ENCODE measurements at places on chromosomes 11 and 22.

GRCh38 chr11:10770626-10771254 lies 19.7 kb downstream of the CTR9 start:
- H3K36me3 ChIP-seq = peaks cover 37% of the 10 kb centered on the region
- no peak overlapping the region for H3K4me3 ChIP-seq
- no peaks in the 10 kb centered on the region for H3K27me3 ChIP-seq
- peak; percentile 35 for DNase-seq

DNA sequence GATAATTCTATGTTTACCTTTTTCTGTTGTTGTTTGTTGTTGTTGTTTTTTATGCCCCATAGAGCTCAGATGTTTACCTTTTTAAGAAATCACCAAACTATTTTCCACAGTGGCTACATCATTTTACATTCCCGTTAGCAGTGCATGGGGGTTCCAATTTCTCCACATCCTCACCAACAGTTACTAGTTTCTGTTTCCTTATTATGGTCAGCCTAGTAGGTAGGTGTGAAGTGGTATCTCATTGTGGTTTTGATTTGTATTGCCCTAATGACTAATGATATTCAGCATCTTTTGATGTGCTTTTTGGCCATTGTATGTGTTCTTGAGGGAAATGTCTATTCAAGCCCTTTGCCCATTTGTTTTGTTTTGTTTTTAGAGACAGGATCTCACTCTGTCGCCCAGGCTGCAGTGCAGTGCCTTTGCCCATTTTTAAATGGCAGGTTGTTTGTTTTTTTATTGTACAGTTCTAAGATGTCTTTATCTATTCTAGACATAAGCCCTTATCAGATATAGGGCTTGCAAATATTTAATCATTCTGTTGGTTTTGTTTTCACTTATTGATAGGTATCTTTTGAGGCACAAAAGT lies 27.5 kb downstream of the CHEK2 start:
- no peak for DNase-seq
- H3K4me1 ChIP-seq = no peaks in the 10 kb centered on the region
- H3K4me3 ChIP-seq = no peak overlapping the region
- H3K36me3 ChIP-seq = peaks cover 38% of the 10 kb centered on the region
- no peak overlapping the region for H3K27ac ChIP-seq

DNA sequence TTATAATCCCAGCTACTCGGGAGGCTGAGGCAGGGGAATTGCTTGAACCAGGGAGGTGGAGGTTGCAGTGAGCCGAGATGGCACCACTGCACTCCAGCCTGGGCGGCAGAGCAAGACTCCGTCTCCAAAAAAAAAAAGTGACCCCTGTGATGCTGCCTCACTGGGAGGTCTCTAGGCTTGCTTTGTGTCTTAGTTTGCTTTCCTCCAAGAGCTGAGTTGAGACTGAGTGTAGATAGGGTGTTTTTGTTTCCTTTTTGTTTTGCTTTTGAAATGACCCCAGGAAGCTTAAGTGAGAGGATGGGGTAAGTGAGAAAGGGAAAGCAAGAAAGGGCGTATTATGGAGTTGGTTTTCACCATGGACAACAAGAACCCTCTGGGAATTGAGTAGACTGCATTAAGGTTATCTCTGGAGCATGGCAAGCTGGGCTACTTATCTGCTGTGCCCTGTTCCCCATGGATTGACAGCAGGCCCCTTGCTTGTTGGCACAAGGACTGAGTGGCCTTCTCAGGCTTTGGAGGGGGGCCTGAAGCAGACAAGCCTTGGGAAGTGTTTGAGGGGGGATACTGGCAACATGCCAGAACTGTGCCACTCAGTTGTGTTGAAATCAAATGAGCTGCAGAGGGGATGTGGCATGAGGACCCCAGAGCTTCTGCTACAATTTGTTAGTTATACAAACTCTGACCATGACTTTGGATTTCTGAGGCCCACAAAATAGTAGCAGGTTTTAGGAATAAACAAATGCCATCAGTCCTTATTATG lies 300.6 kb upstream of the C11orf87 start:
- no peaks in the 10 kb centered on the region for H3K27me3 ChIP-seq
- no peak overlapping the region for H3K4me3 ChIP-seq
- DNase-seq = no peak
- H3K27ac ChIP-seq = no peak overlapping the region
- no peaks in the 10 kb centered on the region for H3K36me3 ChIP-seq

GRCh38 chr22:19258371-19258770 lies 33.1 kb downstream of the CLTCL1 start:
- no peak overlapping the region for H3K27ac ChIP-seq
- no peaks in the 10 kb centered on the region for H3K27me3 ChIP-seq
- H3K4me1 ChIP-seq = no peaks in the 10 kb centered on the region
- no peak overlapping the region for H3K4me3 ChIP-seq
- DNase-seq = no peak

GRCh38 chr22:50503475-50504145 lies 3.9 kb downstream of the LMF2 start:
- no peak overlapping the region for H3K4me3 ChIP-seq
- H3K4me1 ChIP-seq = peaks cover 11% of the 10 kb centered on the region
- DNase-seq = no peak
- H3K27me3 ChIP-seq = no peaks in the 10 kb centered on the region

- H3K36me3 ChIP-seq = no peaks in the 10 kb centered on the region
- peak overlapping the region; percentile 91 for H3K27ac ChIP-seq
- DNase-seq = peak; percentile 50
- H3K4me1 ChIP-seq = peaks cover 83% of the 10 kb centered on the region
- no peaks in the 10 kb centered on the region for H3K27me3 ChIP-seq
- H3K4me3 ChIP-seq = peak overlapping the region; percentile 27
Observed at GRCh38 chr11:35305670-35306382, 113.5 kb downstream of the SLC1A2 start.

GRCh38 chr22:22863001-22863400 lies 24.6 kb upstream of the IGLL5 start:
- H3K4me1 ChIP-seq = peaks cover 10% of the 10 kb centered on the region
- no peaks in the 10 kb centered on the region for H3K36me3 ChIP-seq
- no peak for DNase-seq
- no peak overlapping the region for H3K4me3 ChIP-seq
- H3K27ac ChIP-seq = no peak overlapping the region

- peaks cover 6% of the 10 kb centered on the region for H3K27me3 ChIP-seq
- H3K27ac ChIP-seq = no peak overlapping the region
- no peak for DNase-seq
- H3K36me3 ChIP-seq = no peaks in the 10 kb centered on the region
- H3K4me1 ChIP-seq = no peaks in the 10 kb centered on the region
- H3K4me3 ChIP-seq = no peak overlapping the region
Observed at GRCh38 chr11:62264004-62264403, 6.0 kb upstream of the SCGB2A2 start.

DNA sequence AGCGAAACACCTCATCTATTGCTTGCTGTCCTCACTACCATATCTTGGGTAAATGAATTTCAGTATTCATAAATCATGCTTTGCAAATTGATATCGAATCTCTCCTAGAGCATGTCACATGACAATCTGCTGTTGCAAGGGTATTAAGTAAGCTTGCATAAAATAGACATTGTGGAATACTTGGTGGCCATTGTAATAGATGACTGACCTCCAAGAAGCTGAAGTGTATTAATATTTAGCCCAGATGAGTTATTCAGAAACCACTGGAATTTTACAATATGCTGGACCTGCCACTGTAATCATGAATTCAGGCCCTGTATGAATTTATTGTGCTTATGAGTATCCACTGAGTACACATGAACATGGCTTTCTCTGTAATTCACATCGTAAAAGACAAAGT lies 289.7 kb upstream of the ARHGAP42 start:
- H3K4me1 ChIP-seq = no peaks in the 10 kb centered on the region
- no peak overlapping the region for H3K27ac ChIP-seq
- no peaks in the 10 kb centered on the region for H3K27me3 ChIP-seq

DNA sequence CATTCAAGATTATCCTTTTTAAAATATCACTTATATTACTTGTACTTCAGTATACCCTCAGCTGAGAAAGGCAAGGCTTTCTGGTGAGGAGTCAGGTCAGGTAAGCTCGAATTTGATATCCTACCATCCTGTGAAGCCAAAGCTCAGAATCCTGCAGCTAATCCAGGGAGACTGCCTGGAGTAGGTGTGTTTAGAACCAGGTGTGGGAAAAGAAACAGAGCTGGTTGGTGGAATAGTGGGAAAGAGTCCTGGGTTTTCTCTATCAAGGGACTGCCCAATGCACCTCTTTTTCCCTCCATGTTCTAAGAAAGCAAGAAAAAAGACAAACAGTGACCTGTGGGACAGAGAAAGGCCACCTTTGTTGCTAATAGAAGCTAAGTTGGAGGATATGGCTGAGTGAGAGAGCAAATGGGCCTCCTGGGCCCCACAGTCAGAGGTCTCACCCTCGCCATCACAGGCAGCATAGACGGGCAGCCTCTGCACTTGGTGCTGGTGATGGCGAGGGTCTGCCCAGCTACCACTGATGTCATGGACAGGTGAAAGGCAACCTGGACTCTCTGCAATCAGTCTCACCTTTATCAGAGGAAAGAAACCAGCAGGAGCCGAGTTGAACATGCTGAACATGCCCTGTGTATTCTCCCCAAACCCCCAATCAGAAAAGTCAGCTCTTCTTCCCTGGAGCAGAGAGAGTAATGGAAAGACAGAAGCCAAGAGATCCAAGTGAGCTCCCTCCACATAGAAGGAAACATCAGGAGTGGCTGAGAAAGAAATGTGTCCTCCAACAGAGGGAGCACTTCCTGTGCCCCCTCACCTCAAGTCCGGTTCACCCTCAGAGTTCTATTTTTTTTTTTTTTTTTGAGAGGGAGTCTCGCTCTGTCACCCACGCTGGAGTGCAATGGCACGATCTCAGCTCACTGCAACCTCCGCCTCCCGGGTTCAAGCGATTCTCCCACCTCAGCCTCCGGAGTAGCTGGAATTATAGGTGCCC lies 491.3 kb downstream of the BUD13 start:
- no peaks in the 10 kb centered on the region for H3K36me3 ChIP-seq
- no peak overlapping the region for H3K27ac ChIP-seq
- H3K4me3 ChIP-seq = no peak overlapping the region
- DNase-seq = no peak
- no peaks in the 10 kb centered on the region for H3K27me3 ChIP-seq
- H3K4me1 ChIP-seq = no peaks in the 10 kb centered on the region

- no peak for DNase-seq
- no peak overlapping the region for H3K4me3 ChIP-seq
- no peaks in the 10 kb centered on the region for H3K36me3 ChIP-seq
- no peak overlapping the region for H3K27ac ChIP-seq
- no peaks in the 10 kb centered on the region for H3K27me3 ChIP-seq
Observed at GRCh38 chr11:71309181-71309580, 56.8 kb upstream of the SHANK2 start.

DNA sequence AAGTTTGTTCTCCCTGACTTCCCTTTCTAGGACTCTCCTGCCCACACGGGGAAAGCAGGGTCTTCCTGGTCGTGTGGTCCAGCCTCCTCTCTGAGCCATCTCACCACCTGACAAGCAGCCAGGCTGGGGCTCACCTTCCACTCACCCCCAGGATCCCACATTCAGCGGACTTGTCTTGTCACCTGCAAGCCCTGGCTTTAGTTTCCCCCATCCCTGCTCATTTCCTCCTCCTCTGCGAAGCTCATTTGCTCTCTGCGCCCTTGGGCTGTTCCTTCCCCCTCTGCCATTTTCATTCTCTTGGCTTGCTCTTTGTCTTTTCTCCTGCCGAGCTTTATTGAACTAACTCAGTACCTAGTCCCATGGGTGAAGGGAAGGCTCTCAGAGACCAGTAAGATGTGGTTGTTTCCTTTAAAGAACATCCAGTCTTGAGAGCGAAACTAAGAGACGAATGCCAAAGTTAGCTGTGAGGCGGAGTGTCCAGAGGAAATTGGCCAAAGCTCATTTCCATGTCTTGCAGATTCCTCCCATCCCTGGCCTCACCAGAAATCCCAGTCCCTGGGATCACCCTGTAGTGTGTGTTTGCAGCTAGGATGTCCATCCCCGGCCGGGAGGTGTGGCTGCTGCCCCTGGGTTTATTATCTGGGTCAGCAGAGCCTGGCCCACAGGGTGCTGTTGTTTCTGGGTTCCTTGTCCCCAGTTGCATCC lies 2.0 kb downstream of the ST14 start:
- no peak for DNase-seq
- no peak overlapping the region for H3K27ac ChIP-seq
- peak overlapping the region; percentile 75 for H3K4me3 ChIP-seq
- H3K36me3 ChIP-seq = no peaks in the 10 kb centered on the region
- peaks cover 74% of the 10 kb centered on the region for H3K4me1 ChIP-seq
- peaks cover 14% of the 10 kb centered on the region for H3K27me3 ChIP-seq

GRCh38 chr11:18618342-18619025 lies 15.7 kb downstream of the SPTY2D1 start:
- DNase-seq = no peak
- H3K27ac ChIP-seq = no peak overlapping the region
- no peaks in the 10 kb centered on the region for H3K27me3 ChIP-seq
- peaks cover 18% of the 10 kb centered on the region for H3K4me1 ChIP-seq
- H3K4me3 ChIP-seq = no peak overlapping the region

- no peaks in the 10 kb centered on the region for H3K4me1 ChIP-seq
- H3K36me3 ChIP-seq = no peaks in the 10 kb centered on the region
- H3K27me3 ChIP-seq = no peaks in the 10 kb centered on the region
- H3K4me3 ChIP-seq = no peak overlapping the region
- DNase-seq = peak; percentile 12
- H3K27ac ChIP-seq = no peak overlapping the region
Observed at GRCh38 chr11:131674051-131674755, 303.8 kb downstream of the NTM start.

DNA sequence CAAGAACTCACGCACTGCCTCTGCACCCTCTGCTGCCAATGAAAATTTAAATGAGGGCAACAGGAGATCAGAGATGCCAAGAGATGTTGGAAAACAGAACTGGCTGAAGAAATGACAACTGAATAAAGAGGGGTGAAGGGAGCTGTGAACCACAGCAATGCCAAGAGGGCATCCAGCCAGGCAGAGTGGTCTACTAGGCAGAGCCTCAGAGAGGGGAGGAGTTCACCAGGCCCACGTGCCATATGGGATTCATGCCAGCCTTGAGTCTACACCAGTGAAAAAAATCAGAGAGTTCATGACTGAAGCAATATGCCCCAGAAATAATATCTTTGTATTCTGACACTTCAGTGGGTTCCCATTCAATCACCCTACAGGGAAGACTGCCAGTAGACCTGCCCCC lies 4.4 kb downstream of the APOL2 start:
- no peak overlapping the region for H3K27ac ChIP-seq
- no peaks in the 10 kb centered on the region for H3K27me3 ChIP-seq
- no peak for DNase-seq
- H3K4me3 ChIP-seq = no peak overlapping the region

- H3K36me3 ChIP-seq = no peaks in the 10 kb centered on the region
- peak; percentile 66 for DNase-seq
- no peak overlapping the region for H3K4me3 ChIP-seq
- no peak overlapping the region for H3K27ac ChIP-seq
- H3K27me3 ChIP-seq = no peaks in the 10 kb centered on the region
Observed at GRCh38 chr11:102577182-102577581, 46.6 kb upstream of the MMP7 start.

GRCh38 chr11:67572747-67573419 lies 10.7 kb upstream of the GSTP1 start:
- no peaks in the 10 kb centered on the region for H3K36me3 ChIP-seq
- peak; percentile 38 for DNase-seq
- no peak overlapping the region for H3K27ac ChIP-seq
- no peaks in the 10 kb centered on the region for H3K27me3 ChIP-seq
- H3K4me3 ChIP-seq = no peak overlapping the region
